ENCODE measurements at places on chromosomes 13 and 19. TPM values are rescaled to one million over a fixed set of nuclear protein-coding genes. Genes with fewer than 3 reads are reported as not detected.

CRX gene
- not detected for total RNA-seq

MISP3 gene
- total RNA-seq = 0.26 TPM

APOE gene
- 2.2 TPM for total RNA-seq

KLK8 gene
- total RNA-seq = not detected

ADGRE2 gene
- 0.06 TPM for total RNA-seq

SPINT2 gene
- 69.3 TPM for total RNA-seq

MUC16 gene
- not detected for total RNA-seq

PRKCG gene
- total RNA-seq = 0.19 TPM

CABP5 gene
- not detected for total RNA-seq

LGI4 gene
- total RNA-seq = 0.06 TPM

KIR2DL4 gene
- total RNA-seq = not detected

CALR3 gene
- total RNA-seq = 0.06 TPM

HSD17B14 gene
- total RNA-seq = 1.2 TPM

ZNF583 gene
- total RNA-seq = 4.2 TPM

TJP3 gene
- not detected for total RNA-seq

ZNF20 gene
- total RNA-seq = 4.3 TPM

ATP8B3 gene
- total RNA-seq = 2.7 TPM

SIAH3 gene
- total RNA-seq = not detected

KLK5 gene
- total RNA-seq = not detected

INSL3 gene
- total RNA-seq = not detected

TTC9B gene
- total RNA-seq = not detected

Data from aortic smooth muscle cell (primary cell).